ENCODE measurements at places on chromosomes 4 and X. TPM values are rescaled to one million over a fixed set of nuclear protein-coding genes. Genes with fewer than 3 reads are reported as not detected.
A peak's percentile ranks its signal among the peaks of the same experiment; 100 is the strongest.

The TBC1D19 gene
- polyA plus RNA-seq = 22.0 TPM

The TSPAN6 gene
- polyA plus RNA-seq = 184 TPM

The TMEM156 gene
- 3.6 TPM for polyA plus RNA-seq

DNA sequence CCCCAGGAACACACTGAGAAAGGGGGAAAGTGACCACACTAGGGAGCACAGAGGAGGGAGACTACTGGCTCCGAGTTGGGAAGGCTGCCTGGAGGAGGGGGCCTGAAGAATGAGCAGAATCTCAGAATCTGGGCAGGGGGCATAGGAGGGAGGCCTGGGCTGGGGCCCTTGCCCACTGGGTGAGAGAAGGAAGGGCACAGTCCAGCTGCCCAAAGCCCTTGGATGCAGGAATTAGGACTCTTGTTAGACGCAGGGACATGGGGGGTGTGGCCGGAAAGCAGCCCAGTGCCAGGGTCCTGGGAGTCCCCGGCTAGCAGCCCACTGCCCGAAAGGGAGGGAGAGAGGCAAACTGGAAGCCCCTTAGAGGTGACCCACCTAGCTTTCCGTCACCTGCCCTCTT, 1.9 kb upstream of the DUSP9 start:
- no peak for DNase-seq

- no peak for DNase-seq
These were observed 61.8 kb downstream of the BMPR1B start for GRCh38 chr4:94819371-94820168.

DNA sequence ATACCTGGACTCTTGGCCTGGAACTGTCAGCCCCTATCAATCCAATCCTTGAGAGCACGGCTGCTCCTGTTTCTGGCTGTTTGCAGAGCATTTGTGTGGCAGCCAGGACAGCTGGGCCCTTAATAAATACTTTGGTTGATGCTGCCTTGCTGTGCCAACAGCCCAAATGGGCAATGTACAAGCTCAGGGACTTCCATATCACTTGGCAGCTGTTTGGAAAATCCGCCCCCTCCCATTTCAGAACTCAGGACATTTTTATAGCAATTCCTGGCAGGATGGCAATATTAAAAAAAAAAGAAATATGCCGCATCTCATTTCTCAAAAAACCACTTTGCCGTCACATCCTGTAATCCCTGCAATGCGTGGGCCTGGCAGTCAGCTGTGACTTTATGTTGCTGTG, 218.9 kb downstream of the HS3ST1 start:
- no peak for DNase-seq

DNA sequence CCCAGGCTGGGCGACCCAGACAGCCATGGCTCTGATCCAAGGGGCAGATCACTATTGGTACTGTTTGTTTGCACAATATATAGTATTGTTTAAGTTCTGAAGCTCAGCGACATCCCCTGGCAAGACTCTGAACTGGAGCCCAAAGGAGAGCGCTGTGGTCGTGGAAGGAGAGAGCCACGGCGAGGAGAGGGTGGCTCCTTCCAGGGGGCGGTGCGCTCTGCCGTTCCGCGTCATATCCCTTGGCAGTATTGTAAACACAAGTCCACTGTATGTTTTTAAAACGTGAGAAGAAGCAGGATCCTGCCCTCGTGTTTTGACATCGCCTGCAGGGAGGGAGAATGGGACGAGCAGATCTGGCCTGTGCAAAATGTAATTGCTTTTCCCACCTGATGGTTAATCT, 185.5 kb downstream of the RAB28 start:
- DNase-seq = no peak

GRCh38 chrX:70046978-70047377, 2.8 kb downstream of the AWAT2 start:
- no peak for DNase-seq

DNA sequence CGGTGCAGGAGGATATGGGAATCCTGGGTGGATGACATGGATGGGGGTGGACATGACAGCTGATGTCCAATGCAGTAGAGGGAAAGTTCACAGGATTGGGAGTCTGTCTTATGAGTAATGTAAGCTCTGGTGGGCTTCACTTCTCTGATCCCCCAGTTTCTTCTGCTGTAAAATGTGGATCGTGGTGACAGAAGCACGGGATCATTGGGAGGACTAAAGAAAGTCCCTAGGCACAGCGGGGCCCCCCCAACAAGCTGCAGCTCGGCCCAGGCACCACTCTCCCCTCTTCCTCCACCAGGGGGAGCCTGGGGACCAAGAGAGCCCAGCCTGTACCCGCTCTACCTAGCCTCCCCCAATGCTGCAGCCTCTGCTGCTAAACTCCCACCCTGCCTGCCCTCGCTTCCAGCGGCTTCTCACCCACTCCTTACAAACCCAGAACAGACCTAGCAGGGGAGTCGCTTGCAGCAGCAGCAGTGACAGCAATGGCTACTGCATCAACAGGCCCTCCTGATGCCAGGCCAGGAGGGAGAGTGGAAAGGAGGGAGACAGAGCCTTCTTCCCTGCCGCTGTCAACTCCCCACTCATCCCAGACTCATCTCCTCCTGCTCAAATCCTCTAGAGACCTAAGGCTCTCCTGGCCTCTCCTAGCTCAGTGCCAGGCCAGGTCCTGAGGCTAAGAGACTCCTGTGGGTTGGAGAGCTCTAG, 36.1 kb upstream of the IQSEC2 start:
- peak; percentile 25 for DNase-seq

DNA sequence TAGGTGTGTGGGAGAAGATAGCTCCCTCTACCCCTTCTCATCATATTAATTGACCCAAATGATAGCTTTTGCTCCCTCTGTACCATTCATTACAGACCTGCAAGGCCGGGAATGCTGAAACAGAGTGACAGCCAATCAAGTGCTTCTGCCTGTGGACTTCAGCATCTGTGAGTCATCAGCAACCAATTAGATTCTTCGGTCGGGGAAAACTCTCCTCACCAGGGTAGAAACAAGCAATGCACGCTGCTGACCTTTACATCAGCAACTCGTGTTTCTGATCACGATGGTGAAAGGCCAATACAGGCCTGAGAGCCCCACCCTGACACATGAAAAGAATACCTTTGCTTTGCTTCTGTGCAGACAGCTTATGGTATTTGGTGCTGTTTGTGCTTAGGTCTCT, 347.2 kb upstream of the DDX53 start:
- no peak for DNase-seq

GRCh38 chrX:136652822-136653723, 5.1 kb downstream of the CD40LG start:
- no peak for DNase-seq

DNA sequence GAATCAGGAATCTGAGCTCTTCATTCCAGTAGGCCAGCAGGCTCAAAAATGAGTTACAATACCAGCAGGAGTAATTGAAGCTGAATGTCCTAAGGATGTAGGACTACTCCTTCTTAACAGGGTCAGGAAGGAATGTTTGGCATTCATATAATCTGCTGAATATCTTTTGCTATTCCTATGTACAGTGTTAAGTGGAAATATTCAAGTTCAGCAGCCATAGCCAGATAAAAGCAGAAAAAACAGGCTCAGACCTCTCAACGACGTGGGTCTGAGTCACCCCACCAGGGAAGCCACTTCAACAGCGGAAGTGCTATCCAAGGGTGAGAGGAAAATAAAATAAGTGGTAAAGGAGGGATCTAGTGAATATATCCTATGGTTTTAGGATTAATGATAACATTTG, 577.0 kb downstream of the SPOCK3 start:
- DNase-seq = no peak
